ENCODE measurements at places on chromosomes 13 and 19. TPM values are rescaled to one million over a fixed set of nuclear protein-coding genes. Genes with fewer than 3 reads are reported as not detected.

The PNMA8C gene
- under 0.01 TPM for total RNA-seq

The NLRP5 gene
- total RNA-seq = not detected

DNA sequence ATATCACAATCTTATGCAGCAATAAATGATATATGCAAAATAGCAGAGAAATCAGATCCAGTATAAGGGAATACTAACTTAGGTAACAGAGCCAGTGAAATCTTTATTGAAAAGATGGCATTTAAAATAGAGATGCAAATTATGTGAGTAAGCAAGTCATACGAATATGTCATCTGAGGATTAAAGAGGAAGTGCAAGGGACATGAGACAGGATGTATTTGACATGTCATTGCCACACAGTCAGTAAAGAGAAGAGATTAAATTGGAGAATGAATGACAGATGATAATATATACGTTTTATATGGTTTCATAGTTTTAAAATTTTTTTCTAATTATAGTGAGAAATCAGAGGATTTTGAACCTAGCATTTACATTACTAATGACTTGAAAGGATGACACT lies 426.4 kb downstream of the SLITRK5 start:
- no peaks in the 10 kb centered on the region for H3K4me1 ChIP-seq
- no peak for DNase-seq
- H3K36me3 ChIP-seq = no peaks in the 10 kb centered on the region
- H3K4me3 ChIP-seq = no peak overlapping the region

The TNNT1 gene
- 4.6 TPM for total RNA-seq

- DNase-seq = no peak
- no peaks in the 10 kb centered on the region for H3K36me3 ChIP-seq
- no peaks in the 10 kb centered on the region for H3K27me3 ChIP-seq
- no peak overlapping the region for H3K27ac ChIP-seq
- no peak overlapping the region for H3K4me3 ChIP-seq
- no peaks in the 10 kb centered on the region for H3K4me1 ChIP-seq
These were observed 3.5 kb upstream of the SPACA4 start for GRCh38 chr19:48603001-48603400.

The SERPINE3 gene
- total RNA-seq = not detected

The IGLON5 gene
- total RNA-seq = not detected

The KLK5 gene
- total RNA-seq = not detected

DNA sequence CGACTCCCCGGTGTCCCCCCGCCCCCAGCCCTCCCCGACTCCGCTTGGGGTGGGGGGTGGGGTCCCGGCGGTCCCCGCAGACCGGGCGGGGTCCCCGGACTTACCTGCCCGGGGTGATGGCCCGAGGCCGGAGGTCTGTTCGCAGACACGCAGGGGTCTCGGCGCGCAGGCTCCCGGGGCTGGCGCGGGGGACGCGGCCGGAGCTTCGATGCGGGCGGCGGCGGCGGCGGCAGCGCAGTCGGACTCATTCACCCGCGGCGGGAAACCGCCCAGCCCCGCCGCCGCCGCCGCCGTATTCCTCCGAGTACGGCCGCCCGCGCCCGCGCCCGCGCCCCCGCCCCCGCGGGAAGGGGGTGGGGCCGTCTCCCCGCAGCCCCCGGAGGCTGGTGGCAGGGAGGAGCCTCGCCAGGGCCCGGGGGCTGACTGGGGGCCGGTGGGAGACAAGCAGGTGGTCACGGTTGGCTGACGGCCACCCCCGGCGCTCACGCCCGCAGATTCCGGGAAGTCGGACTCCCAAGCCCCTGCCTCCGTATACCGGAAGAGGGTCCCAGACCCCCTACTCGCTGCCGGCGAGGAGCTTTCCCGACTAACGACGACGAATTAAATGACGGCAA lies at the start of gene C2CD4C:
Gene C2CD4C (minus strand): TSS at position 246 of the 614 bp plus-strand sequence. CDS start 786 bp downstream, outside the sequence.
- H3K4me3 ChIP-seq = peak within 1 kb of the TSS; percentile 55
- peak; percentile 91 for DNase-seq
- peaks cover 21% of the 10 kb centered on the region for H3K4me1 ChIP-seq
- no peak within 1 kb of the TSS for H3K27ac ChIP-seq
- H3K27me3 ChIP-seq = no peaks in the 10 kb centered on the region
- H3K36me3 ChIP-seq = no peaks in the 10 kb centered on the region

GRCh38 chr19:57099199-57099661 lies 20.6 kb upstream of the USP29 start:
- no peaks in the 10 kb centered on the region for H3K27me3 ChIP-seq
- H3K36me3 ChIP-seq = no peaks in the 10 kb centered on the region
- H3K27ac ChIP-seq = no peak overlapping the region
- peak; percentile 57 for DNase-seq
- no peaks in the 10 kb centered on the region for H3K4me1 ChIP-seq

DNA sequence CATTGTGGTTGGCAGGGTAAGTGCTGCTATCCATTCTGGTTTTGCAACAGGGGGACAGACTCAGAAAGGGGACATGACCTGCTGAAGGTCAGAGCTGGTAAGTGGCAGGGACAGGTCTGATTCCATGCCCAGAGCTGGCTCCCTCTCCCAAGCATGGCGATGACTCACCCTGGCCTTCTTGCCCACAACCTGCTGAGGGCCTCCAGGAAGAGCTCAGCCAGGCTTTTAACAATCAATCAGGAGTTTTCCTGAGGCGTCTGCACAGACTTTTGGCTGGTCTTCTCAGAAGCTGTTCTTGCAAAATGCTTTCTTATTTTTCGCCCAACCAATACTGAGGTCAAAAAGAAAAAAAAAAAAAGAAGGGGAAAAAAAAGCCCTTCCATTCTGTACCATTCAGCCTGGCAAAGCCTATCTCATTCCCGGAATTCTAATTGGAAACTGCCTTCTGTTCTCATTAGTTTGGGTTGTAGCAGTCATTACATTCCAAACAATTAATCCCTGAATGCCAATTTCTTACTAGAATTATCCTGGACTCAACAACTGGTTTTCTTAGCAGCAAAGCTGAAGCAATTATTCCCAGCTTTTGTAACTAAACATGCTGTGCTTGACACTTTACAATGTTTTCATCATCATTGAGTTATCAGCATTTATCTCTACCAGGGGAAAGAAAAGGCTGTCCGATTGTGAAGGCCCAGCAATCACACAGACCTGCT lies 17.7 kb downstream of the SIAH3 start:
- peak; percentile 58 for DNase-seq
- H3K27me3 ChIP-seq = no peaks in the 10 kb centered on the region
- H3K36me3 ChIP-seq = no peaks in the 10 kb centered on the region
- H3K27ac ChIP-seq = no peak overlapping the region

GRCh38 chr19:498511-498891 lies 2.2 kb downstream of the MADCAM1 start:
- H3K27me3 ChIP-seq = peaks cover 12% of the 10 kb centered on the region
- no peaks in the 10 kb centered on the region for H3K36me3 ChIP-seq
- H3K4me1 ChIP-seq = peaks cover 18% of the 10 kb centered on the region
- DNase-seq = peak; percentile 75
- no peak overlapping the region for H3K27ac ChIP-seq

Data from upper lobe of left lung (tissue), 6 donors.